ENCODE measurements at places on chromosomes 2 and 18.

DNA sequence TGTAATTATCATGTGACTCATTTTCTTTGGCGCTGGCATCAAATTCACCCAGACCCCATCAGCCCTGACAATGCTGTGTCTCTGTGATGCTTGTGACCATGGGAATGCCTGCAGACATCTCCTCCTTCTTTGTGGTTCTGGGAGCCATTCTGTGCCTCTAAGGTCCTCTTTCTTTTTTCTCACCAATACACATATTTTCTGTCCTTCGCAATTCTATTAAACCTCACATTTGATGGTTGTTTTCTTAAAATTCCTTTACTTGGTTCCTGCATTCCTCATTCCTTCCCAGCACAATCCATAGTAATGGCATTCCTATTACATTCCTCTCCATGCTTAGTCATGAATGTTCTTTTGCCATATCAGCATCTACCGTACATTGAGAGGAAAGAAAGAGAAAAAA, 375.3 kb downstream of the PIK3C3 start:
- DNase-seq = no peak

DNA sequence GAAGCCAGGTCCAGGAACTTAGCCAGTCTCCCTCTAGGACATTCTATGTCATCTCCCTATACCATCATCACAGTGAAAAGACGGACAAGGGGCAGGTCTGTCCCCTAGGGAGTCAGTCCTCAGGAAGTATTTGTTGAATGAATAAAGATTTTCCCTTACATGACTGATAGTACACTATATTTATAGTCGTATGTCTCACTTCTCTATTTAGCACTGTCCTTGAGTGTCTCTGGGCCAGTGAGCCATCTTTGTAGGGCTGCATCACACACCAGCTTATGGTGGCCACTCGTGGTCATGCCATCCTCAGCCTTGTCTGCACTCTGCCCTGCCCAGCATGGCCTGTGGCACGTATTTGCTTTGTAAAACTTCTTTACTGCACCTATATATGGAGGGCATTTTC, 25.8 kb downstream of the PTPN18 start:
- DNase-seq = no peak

DNA sequence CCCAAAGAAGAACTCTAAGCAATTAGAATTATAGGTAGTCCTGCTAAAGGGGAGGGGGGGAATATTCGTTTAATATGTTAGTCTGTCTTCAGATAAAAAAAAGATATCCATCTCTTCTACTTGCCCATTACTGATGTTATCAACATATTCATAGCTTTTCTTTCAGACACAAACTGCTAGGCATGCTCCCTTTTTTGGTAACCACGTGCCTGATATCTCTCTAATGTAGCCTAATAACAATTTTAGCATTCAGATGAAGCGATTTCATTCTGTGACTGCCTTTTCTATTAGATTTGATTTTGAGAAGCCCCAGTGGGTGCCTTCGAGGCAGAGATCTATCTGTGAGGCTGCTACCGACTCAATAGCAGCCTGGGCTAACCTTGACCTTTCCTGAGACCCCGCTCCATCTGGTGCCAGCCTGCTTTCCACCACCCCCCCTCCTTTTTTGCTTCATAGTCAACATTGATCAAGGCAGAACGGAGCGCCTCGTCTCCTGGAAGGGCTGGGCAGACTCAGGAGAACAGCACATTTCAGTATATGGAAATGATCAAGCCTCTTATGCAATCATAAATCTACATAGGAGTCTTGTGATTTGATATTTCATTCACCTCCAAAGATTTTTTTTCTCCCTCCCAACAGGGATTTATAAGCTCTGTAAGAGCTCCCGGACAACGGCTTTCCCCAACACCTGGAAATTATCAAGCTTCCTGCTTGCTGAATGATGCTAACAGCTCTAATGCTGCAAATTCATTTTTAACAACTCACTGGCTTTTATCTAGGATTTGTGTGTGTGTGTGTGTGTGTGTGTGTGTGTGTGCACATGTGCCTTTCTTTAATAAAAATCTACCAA, 14.7 kb upstream of the BCL11A start:
- no peak for DNase-seq

DNA sequence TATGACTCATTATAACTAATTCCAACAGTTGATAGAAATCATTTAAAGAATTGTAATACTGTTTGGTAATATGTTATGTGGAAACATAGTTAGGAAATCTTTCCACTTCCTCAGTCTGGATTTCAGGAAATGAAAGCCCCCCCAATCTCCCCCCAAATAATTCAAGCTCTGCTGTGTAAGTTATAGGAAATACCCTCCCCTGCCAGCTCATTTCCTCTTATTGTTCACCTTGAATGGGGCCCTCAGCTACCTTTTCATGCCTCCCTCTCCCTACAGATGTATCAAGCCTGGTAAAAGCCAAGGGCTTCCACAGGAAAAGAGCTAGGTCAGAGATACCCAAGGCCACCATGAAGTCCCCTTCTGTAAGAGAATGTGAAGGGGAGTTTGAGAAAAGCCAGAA, 155.5 kb downstream of the CNTNAP5 start:
- no peak for DNase-seq

- DNase-seq = no peak
These were observed 84.7 kb downstream of the GLI2 start for GRCh38 chr2:120820263-120820952.
